Mammary epithelial cell (primary cell): ENCODE measurements at places on chromosomes 13 and 19.

- peak; percentile 19 for DNase-seq
These were observed 603.9 kb downstream of the DCT start for GRCh38 chr13:93875547-93875946.

DNA sequence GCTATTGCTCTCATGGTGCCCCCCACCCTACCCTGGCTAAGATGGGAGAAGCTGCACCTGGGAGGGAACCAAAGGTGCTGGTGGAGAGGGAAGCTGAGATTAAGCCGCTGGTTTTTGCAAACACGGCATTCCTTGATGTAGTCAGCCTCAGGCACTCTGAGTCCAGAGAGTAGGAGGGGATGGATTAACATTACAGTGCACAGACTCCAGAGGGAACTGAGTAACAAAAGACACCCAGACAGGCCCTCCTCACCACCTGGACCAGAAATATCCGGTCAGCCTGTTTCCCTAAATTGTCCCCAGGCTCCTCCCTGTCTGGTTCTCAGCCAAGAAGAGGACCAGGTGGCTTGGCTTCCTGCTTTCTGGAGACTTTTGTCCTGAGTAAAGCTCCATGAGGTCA lies 28.9 kb upstream of the PABPC3 start:
- no peak for DNase-seq

GRCh38 chr13:24279327-24280110 lies 29.9 kb upstream of the C1QTNF9 start:
- DNase-seq: no peak

GRCh38 chr13:98301721-98302120 lies 124.7 kb upstream of the RNF113B start:
- DNase-seq: no peak

GRCh38 chr13:51590231-51590970 lies 6.1 kb downstream of the WDFY2 start:
- DNase-seq: no peak

GRCh38 chr19:11882606-11883005 lies 5.0 kb upstream of the ZNF69 start:
- DNase-seq: no peak

DNA sequence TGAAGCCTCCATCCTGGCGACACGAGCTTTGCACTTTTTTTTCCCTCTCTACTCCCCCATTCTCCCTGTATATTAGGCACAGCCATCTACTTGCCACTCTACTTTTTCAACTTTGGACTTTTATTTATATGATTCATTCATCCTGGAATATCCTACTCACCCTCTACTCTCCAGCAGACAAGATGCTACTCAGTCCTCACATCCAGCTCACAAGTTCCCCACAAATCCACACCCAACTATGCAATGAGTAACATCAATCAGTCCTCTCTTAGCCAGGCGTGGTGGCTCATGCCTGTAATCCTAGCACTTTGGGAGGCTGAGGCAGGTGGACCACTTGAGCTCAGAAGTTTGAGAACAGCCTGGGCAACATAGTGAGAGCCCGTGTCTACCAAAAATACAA lies 23.9 kb upstream of the URAD start:
- DNase-seq: peak; percentile 59
